ENCODE measurements at places on chromosomes 1 and 21. TPM values are rescaled to one million over a fixed set of nuclear protein-coding genes. Genes with fewer than 3 reads are reported as not detected.

GRCh38 chr21:37414292-37415253 is 48.0 kb downstream of the DYRK1A start:
- peaks cover 88% of the 10 kb centered on the region for H3K4me1 ChIP-seq
- no peaks in the 10 kb centered on the region for H3K27me3 ChIP-seq
- H3K4me3 ChIP-seq, result no peak overlapping the region

DNA sequence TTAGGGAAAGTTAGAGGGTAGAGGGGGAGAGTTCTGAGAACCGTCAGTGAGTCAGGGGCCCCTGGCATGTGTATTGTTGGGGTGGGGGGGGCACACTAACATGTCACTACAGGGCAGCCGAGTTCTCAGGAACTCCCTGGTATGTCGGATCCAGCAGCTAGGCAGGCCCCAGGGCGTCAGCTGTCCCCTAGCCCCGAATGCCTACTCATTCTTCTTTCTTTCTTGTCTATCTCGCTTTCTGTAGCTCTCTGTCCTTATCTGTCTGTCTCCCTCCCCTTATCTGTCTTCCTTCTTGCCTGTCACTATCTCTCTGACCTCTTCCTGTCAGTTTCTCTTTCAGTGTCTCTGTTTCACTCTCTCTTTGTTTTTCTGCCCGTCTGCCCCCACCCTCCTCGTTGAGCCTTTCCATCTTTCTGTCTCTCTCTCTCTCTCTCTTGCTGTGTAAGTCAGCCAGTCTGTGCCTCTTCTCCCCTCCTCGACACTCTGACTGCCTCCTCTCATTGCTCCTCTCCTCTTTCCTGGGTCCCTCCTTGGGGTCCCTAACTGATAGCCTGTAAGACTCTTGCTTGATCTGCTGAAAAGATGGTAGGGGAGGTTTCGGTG is 2.4 kb downstream of the NTRK1 start:
- DNase-seq, result no peak
- peaks cover 12% of the 10 kb centered on the region for H3K4me1 ChIP-seq
- H3K4me3 ChIP-seq, result no peak overlapping the region
- peaks cover 30% of the 10 kb centered on the region for H3K27me3 ChIP-seq
- H3K36me3 ChIP-seq, result no peaks in the 10 kb centered on the region
- no peak overlapping the region for H3K27ac ChIP-seq

- 0 out of 2 replicates have a peak, but pooled peaks cover 5% of the 10 kb centered on the region for H3K4me1 ChIP-seq
- H3K27me3 ChIP-seq, result peaks cover 14% of the 10 kb centered on the region
- no peak for DNase-seq
- H3K36me3 ChIP-seq, result no peaks in the 10 kb centered on the region
- no peak overlapping the region for H3K27ac ChIP-seq
Measured at GRCh38 chr1:45033356-45033755, 21.3 kb downstream of the UROD start.

- DNase-seq, result no peak
- no peak overlapping the region for H3K4me3 ChIP-seq
- H3K36me3 ChIP-seq, result no peaks in the 10 kb centered on the region
- H3K27ac ChIP-seq, result no peak overlapping the region
Measured at GRCh38 chr1:47459253-47459788, 21.5 kb downstream of the FOXD2 start.

GRCh38 chr1:110559157-110559556 is 40.2 kb upstream of the KCNA10 start:
- DNase-seq, result no peak
- no peaks in the 10 kb centered on the region for H3K36me3 ChIP-seq
- peaks cover 6% of the 10 kb centered on the region for H3K4me1 ChIP-seq
- H3K27ac ChIP-seq, result no peak overlapping the region
- no peak overlapping the region for H3K4me3 ChIP-seq
- H3K27me3 ChIP-seq, result peaks cover 42% of the 10 kb centered on the region

DNA sequence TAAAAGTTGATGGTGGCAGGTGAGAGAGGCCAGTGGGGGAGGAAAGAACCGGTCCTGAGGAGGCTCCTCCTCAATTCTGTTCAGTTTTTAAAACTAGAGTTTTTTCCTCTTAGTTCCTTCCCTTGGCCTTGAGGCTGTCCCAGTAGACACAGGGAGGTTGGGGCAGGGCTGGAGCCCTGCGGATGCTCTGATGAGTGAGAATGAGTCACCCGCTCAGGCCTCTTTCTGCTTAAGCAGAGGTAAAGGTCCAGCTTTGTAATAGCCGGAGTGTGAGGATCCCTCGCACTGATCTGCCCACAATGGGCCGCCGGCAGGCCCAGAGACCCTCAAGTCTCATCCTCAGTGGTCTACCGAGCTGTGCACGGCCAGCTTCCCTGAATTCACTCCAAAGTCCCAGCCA is 49.6 kb upstream of the IRF2BP2 start:
- peak overlapping the region; percentile 50 for H3K4me3 ChIP-seq
- peak; percentile 77 for DNase-seq
- H3K27ac ChIP-seq, result peak overlapping the region; percentile 83
- peaks cover 56% of the 10 kb centered on the region for H3K4me1 ChIP-seq

Gene CD48
- total RNA-seq, result not detected

Measured in HFFc6 (cell line).